Vagina (tissue), 2 donors: ENCODE measurements at places on chromosomes 11 and 22. TPM values are rescaled to one million over a fixed set of nuclear protein-coding genes. Genes with fewer than 3 reads are reported as not detected.

CCND1 gene
- 112 TPM for total RNA-seq

MMP27 gene
- total RNA-seq = not detected

DMC1 gene
- 12.3 TPM for total RNA-seq

NEAT1 gene
- total RNA-seq = 857 TPM

OR8A1 gene
- not detected for total RNA-seq

- peaks cover 30% of the 10 kb centered on the region for H3K4me1 ChIP-seq
- no peak for DNase-seq
- H3K36me3 ChIP-seq = no peaks in the 10 kb centered on the region
Observed at GRCh38 chr11:44943118-44943517, 7.6 kb downstream of the TP53I11 start.

DNA sequence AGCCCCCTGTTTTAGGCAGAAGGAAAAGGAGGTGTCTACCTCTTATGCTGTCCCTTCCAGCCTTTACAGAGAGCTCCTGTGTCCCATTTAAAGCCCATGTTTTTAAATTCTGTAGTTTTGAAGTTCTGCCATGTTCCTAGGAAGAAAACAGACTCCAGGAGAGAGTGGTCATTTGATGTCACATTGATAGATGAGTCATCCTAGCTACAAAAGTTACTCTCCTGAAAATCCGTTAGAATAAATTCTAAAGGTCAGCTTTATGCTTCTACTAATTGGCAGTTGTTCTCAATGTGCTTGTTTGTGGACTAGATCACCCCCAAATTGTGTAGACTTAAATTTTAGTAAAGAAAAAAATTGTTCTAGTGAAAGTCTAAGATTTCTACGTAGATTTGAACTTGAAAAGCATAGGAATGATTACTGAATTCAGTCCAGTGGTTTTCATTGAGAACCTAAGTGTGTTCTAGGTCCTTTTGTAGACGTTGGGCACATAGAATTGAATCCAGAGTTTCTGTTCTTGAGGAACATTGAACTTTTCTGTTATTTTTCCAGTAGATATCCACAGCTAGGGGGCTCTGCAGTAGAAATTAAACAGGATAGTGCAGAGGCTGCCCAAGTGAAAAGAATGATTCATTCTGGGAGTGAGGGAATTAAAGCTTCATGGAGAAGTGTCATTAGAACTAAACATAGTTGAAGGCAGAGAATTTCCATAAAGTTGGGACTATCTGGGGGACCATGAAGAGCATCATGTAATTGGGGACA is 140.6 kb upstream of the RASSF10 start:
- no peaks in the 10 kb centered on the region for H3K27me3 ChIP-seq
- no peak for DNase-seq
- H3K4me1 ChIP-seq = peaks cover 26% of the 10 kb centered on the region
- H3K36me3 ChIP-seq = no peaks in the 10 kb centered on the region

- H3K27me3 ChIP-seq = no peaks in the 10 kb centered on the region
- no peak overlapping the region for H3K27ac ChIP-seq
- no peaks in the 10 kb centered on the region for H3K4me1 ChIP-seq
- DNase-seq = no peak
Observed at GRCh38 chr22:33401291-33401690, 343.1 kb upstream of the SYN3 start.

DNA sequence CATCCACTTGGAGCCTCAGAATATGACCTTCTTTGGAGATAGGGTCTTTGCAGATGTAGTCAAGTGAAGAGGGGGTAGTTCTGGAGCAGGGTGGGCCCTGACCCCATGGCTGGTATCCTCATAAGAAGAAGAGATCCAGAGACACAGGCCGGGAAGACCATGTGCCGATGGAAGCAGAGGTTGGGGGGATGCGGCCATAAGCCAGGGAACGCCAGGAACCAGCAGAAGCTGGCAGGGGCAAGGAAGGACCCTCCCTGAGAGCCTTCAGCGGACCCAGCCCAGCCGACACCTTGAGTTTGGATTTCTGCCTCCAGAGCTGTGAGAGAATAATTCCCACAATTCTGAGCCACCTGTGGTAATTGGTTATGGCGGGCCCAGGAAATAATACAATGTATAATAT is 26.1 kb upstream of the SMIM38 start:
- DNase-seq = no peak
- H3K36me3 ChIP-seq = no peaks in the 10 kb centered on the region
- no peak overlapping the region for H3K4me3 ChIP-seq
- H3K27me3 ChIP-seq = no peaks in the 10 kb centered on the region
- H3K4me1 ChIP-seq = no peaks in the 10 kb centered on the region
